ENCODE measurements at places on chromosomes 7 and 10. TPM values are rescaled to one million over a fixed set of nuclear protein-coding genes. Genes with fewer than 3 reads are reported as not detected.

The ZNF488 gene
- total RNA-seq: 0.71 TPM

The GPER1 gene
- total RNA-seq: 11.1 TPM

The TYW1B gene
- 4.8 TPM for total RNA-seq

The PDSS1 gene
- 3.8 TPM for total RNA-seq

The METTL27 gene
- total RNA-seq: 6.2 TPM

The SPOCK2 gene
- total RNA-seq: 5.3 TPM

The ANXA7 gene
- total RNA-seq: 109 TPM

The LLCFC1 gene
- total RNA-seq: not detected

The SFXN2 gene
- 7.6 TPM for total RNA-seq

The CCNJ gene
- 5.1 TPM for total RNA-seq

The ZRANB1 gene
- 27.6 TPM for total RNA-seq

The FAM180A gene
- 8.0 TPM for total RNA-seq

The OR2A1 gene
- total RNA-seq: 0.22 TPM

The CAMK1D gene
- total RNA-seq: 27.1 TPM

The ITGA8 gene
- total RNA-seq: 4.5 TPM

The DAGLB gene
- 21.2 TPM for total RNA-seq

The ZNF485 gene
- total RNA-seq: 3.8 TPM

The TUBAL3 gene
- total RNA-seq: 0.18 TPM

The TBX20 gene
- not detected for total RNA-seq

The FZD1 gene
- 120 TPM for total RNA-seq

The AGR2 gene
- 0.40 TPM for total RNA-seq

The GFRA1 gene
- 65.8 TPM for total RNA-seq

The RNF32 gene
- 3.2 TPM for total RNA-seq

The SPDYE18 gene
- 1.5 TPM for total RNA-seq

The RTKN2 gene
- total RNA-seq: 0.22 TPM

The PILRA gene
- 14.6 TPM for total RNA-seq

The ZNF117 gene
- 24.4 TPM for total RNA-seq

The FHIP2A gene
- total RNA-seq: 44.8 TPM

The CYP26C1 gene
- 0.85 TPM for total RNA-seq

The PALD1 gene
- total RNA-seq: 7.8 TPM

The SNX8 gene
- 25.9 TPM for total RNA-seq

The CHRM2 gene
- total RNA-seq: not detected

The FKBP9 gene
- 150 TPM for total RNA-seq

The CTAGE4 gene
- total RNA-seq: 2.3 TPM

The C10orf53 gene
- total RNA-seq: not detected

The CREB5 gene
- 20.1 TPM for total RNA-seq

The FBXL13 gene
- 2.5 TPM for total RNA-seq

The C7orf57 gene
- total RNA-seq: not detected

The NUPR2 gene
- not detected for total RNA-seq

The GRB10 gene
- 57.1 TPM for total RNA-seq

Data from sciatic nerve (tissue), 2 donors.